Fibroblast of mammary gland (primary cell): ENCODE measurements at places on chromosomes 13 and 19.

- no peak for DNase-seq
Observed at GRCh38 chr13:101416181-101417042, at the start of gene NALCN. Gene NALCN (minus strand): TSS chr13:101416508. CDS start chr13:101399126, 17,382 bp downstream.

DNA sequence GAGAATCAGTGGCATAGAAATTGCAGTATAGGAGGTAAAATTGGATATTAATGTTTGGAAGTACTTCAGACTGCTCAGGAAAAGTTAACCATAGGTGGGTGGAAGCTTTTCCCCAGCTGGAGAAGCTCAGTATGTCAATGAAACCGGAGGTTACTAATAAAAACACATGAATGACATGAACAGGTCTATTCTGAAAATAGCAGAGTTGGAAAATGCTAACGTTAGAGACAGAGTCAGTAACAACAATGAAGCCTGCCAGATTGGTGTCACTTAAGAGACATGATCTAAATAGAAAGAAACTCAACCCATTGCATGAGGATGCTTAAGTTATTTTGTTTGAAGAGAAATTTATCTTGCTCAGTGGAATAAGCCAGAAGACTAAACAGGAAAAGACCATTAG is 364.5 kb downstream of the DNAJC15 start:
- no peak for DNase-seq

DNA sequence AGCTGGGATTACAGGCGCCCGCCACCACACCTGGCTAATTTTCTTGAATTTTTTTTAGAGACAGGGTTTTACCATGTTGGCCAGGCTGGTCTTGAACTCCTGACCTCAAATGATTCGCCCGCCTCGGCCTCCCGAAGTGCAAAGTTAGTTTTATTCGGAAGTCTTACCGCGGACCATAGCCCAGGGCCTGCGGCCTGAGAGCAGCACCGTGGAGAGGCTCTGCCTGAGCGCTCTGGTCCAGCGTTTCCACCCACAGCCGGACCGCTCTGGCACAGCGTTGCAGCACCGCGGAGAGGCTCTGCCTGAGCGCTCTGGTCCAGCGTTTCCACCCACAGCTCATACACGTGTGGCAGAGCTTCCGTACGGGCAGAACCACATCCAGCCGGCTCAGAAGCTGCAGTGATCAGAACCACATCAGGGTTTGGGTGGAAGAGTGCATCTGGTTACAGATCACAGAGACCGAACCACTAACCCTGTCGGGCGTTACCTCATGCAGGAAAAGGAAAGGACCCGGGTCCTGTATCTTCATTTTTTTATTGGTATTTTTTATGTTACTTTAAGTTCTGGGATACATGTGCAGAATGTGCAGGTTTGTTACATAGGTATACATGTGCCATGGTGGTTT is 102.4 kb upstream of the SOX1 start:
- DNase-seq = no peak

GRCh38 chr19:32828643-32829344 is 40.8 kb downstream of the SLC7A9 start:
- no peak for DNase-seq

- DNase-seq = peak; percentile 29
Observed at GRCh38 chr19:47230054-47230920, 712 bp downstream of the BBC3 start.

- no peak for DNase-seq
Observed at GRCh38 chr13:74819549-74819948, 662.4 kb downstream of the TBC1D4 start.

DNA sequence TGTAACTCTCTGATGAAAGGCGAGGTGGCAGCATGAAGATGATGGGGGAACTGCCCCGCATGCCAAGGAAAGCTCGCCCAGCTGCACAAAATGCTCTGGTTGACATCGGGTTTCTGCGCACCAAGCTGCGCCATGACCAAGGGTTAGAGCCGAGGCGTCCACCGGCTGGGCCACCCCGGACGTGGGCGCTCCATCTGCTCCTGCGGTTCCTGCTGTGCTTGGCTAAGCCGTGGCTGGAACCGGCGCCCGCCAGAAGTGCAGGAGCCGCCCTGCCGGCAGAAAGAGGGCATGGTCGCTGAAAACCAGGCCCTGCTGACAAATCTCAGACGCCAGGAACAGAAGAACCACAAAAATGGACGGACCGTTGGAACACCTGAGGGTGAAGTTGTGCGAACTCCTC is 57.9 kb downstream of the ZNF100 start:
- DNase-seq = no peak

DNA sequence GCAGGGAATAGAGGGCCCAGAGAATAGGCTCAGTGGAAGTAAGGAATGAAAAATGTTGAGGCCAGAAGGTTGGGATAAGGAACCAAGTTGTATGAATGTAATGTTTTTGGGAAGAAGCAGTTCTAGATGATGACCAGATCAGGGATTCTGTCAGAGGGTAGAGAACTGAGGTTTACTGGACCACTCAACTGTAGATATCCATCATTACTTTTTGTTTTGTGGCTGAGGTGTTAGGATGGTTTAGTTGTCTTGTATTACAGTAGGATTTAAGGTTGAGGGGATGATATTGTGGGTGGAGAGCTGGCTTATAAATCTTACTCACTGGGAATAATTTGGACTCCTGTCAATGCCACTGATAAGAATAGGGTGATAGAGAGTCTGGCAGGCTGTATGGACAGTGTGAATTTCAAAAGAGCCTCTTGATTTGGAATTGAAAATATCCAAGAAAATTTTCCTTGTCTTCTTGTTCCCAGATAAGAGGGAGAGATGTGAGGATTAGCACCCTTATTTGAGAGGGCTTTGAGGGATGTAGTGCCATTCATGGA is 22.6 kb downstream of the NDFIP2 start:
- no peak for DNase-seq

GRCh38 chr19:45186509-45187334 is 8.1 kb downstream of the BLOC1S3 start:
- peak; percentile 19 for DNase-seq

- DNase-seq = no peak
Observed at GRCh38 chr13:112446867-112447266, 70.7 kb downstream of the SPACA7 start.

- peak; percentile 34 for DNase-seq
Observed at GRCh38 chr19:44644402-44645016, 799 bp downstream of the PVR start.

DNA sequence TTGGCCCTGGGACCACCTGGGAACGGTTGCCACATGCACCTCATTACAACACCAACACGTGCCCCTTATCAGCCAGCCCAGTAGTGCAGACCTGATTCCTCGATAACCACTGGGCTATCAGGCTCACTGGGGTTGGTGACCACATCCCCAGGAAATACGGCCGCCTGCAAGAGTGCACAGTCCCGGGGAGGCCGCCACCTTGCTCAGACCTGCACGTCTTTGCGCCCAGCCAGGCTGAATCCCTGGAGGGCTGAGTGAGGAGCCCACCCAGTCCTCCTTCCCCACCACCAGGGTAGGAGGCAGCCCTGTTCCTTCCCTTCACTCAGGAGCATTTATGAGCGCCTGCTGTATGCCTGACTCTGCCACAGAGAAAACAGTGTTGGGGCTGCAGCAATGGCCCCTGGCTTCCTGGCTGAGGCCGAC is 67.8 kb downstream of the CEBPG start:
- DNase-seq = no peak

- DNase-seq = no peak
Observed at GRCh38 chr19:35457173-35457572, 9.1 kb downstream of the FFAR2 start.

DNA sequence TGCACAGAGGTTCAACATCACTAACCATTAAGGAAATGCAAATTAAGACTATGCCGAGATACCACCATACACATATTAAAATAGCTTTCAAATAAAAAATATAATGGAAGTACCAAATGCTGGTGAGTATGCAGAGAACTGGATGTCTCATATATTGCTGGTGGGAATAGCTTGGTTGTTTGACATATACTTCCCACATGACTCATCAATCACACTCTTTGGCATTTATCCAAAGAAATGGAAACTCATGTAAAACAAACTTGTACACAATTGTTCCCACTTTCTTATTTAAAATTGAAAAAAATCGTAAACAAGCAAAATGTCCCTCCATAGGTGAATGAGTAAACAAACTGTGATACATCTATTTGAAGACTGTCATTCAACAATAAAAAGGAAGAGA is 982.6 kb upstream of the ATXN8OS start:
- no peak for DNase-seq

GRCh38 chr19:41341669-41342490 is 11.8 kb downstream of the TGFB1 start:
- DNase-seq = no peak

DNA sequence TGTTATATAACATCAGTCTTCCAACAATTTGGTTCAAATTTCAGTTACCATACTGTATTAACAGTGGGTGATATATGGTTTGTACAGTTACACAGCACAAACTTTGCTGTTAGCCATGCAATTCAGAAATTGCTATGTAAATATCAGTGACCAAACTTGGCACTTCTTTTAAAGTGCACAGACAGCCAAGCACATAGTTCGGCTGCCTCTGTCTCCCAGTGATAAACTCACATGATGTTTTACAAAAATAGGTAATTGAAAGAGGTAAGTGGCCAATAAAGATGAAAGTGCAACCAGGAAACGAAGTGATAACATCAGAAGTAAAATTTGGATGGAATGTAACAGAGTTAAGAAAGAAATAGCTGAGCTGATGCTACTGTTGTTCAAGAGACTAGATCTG is 143.9 kb downstream of the PCDH9 start:
- DNase-seq = no peak

DNA sequence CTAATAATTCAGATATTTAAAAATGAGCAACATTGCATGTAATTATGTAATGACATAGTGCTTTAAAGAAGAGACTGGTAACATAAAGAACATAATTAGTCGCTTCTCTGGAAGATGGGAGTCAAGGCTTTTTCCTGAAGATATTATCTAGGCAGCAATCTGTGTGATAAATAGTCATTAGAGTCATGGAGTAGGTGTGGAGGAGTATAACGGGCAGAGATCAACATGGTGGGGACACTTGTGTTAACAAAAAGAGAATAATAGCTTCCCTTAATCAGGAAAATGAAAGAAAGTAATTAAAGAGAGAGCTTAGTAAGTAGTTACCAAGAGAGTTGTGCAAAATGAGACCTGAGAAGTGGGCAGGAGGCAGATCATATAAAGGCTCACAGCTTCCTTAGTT is 1417.1 kb upstream of the ATXN8OS start:
- no peak for DNase-seq

DNA sequence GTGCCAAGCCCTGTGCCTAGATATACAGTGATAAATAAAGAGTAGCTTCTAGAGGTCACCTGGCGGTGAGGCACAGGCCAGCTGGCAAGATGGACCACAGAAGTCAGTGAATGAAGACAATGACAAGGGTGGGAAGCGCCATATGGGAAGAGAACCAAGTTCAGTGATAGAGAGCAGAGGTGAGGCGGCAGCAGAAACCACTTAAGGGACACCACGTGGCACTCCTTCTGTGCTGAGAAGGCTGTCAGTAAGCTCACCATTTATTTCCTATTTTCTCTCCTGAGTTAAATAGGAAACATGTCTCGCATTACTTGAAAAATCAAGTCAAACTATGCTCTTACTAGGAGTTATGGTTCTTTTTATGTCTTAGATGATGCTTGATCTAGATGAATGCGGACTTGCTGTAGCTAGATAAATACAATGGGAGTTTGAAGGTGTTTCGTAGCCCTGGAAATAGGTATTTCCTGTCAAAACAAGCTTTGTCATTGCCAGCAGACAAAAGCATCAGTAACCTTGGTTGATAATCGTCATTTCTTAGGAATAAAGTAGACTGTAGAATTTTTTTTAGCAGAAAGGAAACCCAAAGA is 17.8 kb downstream of the ALOX5AP start:
- DNase-seq = no peak

GRCh38 chr13:112928020-112928971 is 40.7 kb upstream of the MCF2L start:
- DNase-seq = no peak

DNA sequence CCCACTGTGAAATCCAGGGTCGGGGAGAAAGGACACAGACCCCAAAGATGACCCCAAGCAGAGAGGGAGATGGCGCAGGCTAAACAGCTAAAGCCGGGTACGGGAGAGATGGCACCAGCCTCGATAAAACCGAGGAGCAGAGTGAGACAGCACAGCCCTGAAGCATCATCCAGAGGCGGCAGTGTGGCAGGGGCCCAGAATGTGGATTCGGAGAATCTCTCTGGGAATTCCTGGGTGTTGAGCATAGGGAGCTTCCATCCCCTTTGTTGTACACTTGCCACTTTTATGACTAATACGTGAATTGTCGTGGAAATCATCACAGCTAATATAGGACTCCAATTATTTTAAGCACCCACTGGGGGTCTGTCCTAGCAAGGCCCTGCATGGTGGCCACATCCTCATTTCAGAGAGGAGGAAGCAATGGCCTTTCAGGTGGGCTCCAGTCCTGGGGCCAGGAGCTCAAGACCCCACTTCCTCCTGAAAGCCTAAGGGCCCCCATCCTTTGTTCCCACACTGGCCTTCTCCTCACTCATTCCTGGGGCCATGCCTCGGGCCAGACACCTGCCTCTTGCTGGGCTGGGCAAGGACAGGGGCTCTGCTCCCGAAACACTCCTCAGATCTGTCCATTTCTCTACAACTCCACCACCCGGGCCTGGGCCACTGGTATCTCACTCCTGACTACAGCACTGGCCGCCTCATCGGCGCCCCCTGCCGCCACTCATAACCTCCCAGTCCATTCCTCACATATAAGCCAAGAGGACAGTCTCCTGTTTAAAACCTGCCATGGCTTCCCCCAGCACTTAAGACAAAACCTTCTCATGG is 29.3 kb upstream of the ATP1A3 start:
- peak; percentile 11 for DNase-seq

GRCh38 chr13:37995092-37995491 is 125.5 kb upstream of the TRPC4 start:
- DNase-seq = no peak

DNA sequence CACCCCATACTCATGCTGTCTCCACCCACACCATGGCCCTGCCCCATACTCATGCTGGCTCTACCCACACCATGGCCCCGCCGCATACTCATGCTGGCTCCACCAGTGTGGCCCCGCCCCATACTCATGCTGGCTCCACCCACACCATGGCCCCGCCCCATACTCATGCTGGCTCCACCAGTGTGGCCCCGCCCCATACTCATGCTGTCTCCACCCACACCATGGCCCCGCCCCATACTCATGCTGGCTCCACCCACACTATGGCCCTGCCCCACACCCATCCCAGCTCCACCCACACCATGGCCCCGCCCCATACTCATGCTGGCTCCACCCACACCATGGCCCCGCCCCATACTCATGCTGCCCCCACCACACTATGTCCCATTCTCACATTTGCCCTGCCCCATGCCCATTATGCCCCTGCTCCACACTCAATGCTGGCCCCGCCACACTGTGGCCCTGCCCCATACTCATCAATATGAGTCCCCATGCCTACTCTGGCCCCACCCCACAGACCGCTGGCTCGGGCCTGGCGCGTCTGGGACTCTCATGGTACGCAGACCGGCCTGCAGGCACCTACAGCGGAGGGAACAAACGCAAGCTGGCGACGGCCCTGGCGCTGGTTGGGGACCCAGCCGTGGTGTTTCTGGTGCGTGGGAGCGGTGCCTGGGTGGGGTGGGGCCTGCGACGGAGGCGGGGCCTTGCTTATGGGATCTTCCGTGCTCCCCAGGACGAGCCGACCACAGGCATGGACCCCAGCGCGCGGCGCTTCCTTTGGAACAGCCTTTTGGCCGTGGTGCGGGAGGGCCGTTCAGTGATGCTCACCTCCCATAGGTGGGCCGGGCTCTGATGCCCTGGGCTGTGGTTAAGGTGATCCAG is 3.7 kb upstream of the ARHGAP45 start:
- peak; percentile 19 for DNase-seq

GRCh38 chr19:33463199-33463598 is 58.4 kb downstream of the PEPD start:
- no peak for DNase-seq
